ENCODE measurements at places on chromosomes 5 and 9.

- no peak for DNase-seq
Observed at GRCh38 chr5:163938595-163938994, 433.2 kb downstream of the MAT2B start.

GRCh38 chr9:73370053-73370452 is 218.4 kb downstream of the ANXA1 start:
- DNase-seq = no peak

DNA sequence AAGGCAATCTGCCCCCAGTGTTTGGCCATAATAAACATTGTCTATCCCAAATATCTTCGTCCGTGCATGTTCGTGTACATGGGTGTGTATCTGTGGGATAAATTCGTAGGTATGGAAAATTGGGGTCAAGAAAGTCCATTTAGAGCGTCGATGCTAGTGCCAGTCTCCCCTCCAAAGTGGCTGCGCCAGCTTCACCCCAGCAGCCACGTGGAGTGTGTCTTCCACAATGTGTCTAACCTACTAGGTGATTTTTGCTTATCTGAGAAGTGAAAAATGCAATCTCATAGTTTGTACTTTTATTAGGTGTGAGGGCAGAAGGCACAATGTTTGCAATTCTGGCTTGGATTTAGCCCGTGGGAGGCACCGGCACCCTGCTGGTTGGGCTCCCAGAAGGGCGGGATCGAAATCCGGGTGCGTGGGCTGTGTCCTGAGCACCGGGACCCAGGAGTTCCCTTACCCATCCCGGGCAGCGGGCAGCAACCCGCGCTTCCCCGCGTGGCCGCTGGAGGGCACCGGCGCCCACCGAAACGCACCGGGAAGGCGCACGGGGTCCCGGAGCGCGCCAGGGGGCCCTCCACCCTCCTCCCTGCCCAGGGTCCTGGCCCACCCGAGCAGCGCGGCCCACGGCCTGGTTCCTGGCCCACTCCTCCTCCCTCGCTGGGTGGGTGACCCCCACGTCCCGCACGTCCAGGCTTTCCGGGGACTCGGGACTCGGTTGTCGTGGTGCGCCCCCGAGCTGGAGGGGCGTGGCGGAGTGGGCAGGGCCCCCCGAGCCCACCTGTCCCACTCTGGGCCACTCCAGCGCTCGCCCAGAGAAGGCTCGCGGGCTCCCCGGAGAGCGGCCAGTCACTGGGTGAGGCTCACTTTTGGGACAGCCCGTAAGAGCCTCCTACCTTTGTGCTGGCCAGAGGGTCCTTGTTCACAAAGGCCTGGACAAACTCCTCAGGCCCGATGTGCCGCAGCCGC is 55.4 kb upstream of the RNF130 start:
- DNase-seq = no peak

DNA sequence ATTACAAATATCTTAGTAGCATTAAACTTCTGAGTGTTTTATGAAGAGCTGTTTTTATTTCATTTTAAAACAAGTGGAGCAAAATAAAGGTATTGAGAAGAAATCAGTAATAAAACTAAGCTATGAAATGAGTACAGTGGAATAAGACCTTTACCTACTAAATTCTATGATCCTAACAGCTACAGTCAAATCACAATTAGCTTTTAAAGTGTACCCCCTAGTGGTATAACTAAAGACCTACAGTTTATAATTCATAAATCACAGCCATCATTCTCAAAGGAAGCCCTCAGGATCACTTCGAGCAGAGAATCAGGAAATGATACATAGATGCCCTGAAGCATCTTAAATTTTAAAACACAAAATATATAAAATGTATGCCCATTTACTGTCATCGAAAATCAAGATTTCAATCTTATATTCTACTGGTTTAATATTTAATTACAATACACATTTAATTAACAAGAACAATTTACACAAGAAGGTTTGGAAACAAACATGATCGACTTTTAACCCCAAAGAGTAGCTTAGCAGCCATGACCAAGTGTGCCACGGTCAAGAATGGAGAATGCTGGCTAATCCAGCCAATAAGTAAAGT is 12.3 kb downstream of the CCNH start:
- no peak for DNase-seq

- DNase-seq = no peak
Observed at GRCh38 chr5:67648201-67648671, 451.6 kb upstream of the CD180 start.

GRCh38 chr5:158502686-158503085 is 597.0 kb downstream of the EBF1 start:
- DNase-seq = no peak

DNA sequence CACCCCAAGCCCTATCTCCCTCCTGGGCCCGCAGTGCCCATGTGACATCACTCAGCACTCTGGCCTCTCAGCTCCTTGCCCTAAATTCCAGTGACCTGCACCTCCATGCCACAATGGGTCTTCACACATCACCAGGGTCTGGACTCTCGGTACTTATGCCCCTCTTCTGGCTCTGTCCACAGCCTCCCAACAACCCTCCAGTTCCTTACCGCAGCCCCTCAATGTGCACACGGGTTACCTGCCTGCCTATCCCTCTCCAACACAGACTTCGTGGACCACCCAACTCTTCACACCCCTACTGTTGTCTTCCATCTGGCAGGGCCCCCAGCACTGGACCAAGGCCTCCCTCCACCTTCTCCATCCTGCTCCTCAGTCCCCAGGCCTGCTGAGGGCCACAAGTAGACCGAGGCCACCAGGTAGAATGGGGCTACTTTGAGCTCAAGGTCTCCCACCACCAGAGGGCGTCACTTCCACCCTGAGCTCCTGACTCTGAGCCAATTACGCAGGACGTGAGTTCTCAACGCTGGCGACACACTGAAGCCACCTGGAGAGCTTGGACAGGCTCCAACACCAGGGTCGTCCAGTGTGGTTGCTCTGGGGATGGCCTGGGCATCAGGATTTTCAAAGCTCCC is 172.1 kb downstream of the GABBR2 start:
- DNase-seq = no peak

DNA sequence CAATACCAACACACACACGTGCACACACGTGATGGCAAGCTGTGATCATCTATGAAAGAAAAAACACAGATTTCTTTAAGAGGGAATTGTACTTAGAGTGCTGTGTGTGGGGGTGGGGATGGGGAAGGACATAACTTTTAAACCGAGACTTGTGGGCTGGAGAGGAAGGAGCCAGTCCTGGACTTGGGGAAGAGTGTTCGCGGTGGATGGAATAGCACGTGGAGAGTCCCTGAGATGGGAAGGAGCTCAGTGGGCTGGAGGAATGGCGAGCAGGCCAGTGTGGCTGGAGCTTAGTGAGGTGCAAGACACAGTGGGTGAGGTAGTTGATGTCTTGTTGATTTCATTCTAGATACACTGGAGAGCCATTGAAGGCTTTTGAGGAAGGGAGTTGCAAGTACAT is 78.5 kb downstream of the RGS3 start:
- no peak for DNase-seq

- no peak for DNase-seq
Observed at GRCh38 chr5:144463481-144464223, 293.0 kb downstream of the KCTD16 start.

- no peak for DNase-seq
Observed at GRCh38 chr5:117496801-117497200, 922.2 kb upstream of the SEMA6A start.

DNA sequence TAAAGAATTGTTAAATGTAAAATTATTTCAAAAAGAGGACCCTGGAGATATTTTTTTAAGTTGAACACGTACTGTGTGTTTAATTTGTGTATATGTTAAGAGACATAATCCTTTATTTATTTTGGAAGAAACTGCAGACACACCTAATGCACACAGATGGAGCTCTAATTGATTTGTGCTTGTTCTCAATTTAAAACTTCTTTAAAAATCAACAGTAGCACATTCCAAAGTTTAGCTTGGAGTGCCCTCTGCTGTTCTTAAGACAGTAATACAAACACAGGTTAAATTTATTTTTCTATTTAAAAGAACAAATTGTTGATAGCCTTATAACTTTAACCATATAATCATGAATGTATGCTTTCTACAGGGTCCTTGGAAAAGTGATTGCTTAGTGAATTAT is 277.6 kb upstream of the ADAMTS16 start:
- no peak for DNase-seq

- no peak for DNase-seq
Observed at GRCh38 chr5:131274326-131275063, 10.6 kb downstream of the CDC42SE2 start.

- no peak for DNase-seq
Observed at GRCh38 chr5:56161439-56161823, 71.7 kb downstream of the ANKRD55 start.

DNA sequence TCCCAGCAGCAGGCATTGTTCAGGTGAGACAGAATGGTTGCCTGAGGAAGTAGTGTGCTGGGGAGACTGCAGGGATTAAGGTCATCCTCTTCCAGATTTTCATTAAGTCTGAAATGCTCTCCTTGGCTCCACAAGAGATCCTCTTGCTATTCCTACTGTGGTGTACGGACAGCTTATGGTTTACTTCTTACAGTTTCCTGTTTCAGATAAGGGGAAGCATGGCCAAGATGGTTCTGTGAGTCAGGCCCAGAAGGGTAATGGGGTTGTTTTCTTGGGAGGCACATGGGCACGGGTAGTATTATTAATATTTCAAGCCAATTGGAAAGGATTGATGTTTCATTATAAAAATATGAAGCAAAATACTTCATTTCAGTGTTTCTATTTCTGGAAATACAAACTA is 42.9 kb downstream of the GLRX start:
- DNase-seq = no peak

DNA sequence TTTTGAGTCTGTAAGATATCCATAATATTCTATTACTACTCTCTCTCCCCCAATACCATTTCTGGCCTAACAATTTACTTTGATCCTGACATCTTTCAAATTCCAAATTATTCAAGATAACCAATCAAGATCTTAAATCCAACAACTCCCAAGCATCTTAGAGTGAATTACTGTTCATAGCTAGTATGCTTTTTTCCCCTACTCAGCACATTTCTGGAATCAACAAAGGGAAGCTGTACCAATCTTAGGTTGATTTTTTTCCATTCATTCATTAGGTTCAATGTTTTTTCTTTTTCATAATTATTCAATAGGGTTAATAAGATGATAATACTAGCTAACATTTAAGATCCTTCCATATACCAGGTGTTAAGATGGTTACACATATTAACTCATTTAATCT is 50.3 kb upstream of the MTMR12 start:
- DNase-seq = no peak

GRCh38 chr5:126694403-126694802 is 82.5 kb upstream of the LMNB1 start:
- no peak for DNase-seq

DNA sequence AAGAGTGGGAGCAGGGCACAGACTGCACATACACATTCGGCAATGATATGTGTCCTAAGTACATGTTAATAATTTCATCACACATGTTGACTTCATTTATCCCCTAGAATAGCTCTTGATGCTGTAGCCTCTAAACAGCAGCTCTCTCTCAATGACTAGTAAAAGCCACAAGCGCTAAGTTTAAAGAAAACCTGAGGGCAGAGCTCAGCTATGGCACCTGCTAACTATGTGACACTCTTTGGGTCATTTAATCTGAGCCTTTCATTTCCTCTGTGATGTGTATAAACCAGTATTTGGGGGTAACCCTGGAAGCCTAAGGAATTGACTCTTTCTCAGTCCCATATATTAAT is 140.6 kb upstream of the MOCS2 start:
- no peak for DNase-seq

DNA sequence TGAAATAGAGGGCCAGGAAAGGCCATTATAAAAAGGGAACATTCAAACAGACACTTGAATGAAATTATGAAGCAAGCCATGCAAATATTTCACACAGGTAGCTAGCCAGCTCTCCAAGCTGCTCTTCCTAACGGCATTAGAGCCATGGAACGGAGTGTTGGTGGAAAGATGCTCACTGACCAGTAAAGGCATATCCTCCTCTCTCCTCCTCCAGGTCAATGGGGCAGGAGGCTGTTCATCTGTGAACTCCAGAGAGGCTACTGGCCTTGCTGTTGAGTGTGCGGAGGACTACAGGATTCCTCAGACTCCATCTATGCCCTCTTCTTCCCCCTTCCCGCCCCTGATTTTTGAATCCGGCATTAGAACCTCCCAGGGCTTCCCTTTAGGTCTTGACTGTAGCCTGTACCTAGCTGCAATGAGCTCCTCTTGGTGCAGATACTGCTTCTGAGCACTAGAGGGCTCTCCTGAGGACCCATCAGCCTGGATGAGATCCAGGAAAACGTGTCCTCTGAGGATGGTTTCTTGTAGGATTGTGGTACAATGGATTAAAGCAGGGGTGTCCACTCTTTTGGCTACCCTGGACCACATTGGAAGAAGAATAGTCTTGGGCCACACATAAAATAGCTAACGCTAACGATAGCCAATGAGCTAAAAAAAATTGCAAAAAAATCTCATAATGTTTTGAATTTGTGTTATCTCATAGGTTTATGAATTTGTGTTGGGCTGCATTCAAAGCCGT is 162.2 kb downstream of the SREK1 start:
- no peak for DNase-seq

DNA sequence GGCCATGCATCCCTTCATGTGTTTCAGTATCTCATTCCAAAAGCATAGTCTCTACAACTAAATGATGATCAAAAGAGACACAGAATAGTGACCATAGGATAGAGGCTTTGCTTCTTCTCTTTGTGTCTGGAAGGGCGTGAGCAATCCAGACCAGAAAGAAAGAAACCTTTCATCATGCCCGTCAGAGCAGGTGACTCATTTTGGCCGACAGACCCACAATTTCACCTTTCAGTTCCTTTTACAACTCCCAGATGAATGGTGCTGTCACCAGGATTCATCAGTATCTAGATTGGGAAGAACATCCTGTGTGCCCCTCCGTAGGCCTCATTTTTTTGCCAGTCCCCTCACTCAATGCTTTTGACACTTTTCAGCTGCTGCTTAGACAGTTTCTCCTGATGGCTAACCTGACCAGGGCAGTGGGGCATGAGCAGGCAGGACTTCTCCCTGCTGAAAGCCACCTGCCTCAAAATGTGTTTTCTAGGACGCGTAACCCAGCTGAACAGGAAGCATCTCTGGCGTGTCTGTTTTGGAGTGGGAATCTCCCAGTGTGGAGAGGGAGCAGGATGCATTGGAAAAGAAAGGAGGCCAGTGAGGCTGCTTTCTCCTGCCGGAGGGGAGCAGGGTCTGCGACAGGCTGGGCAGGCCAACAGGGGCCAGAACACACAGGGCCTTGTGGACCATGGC is 21.2 kb downstream of the ABLIM3 start:
- no peak for DNase-seq

DNA sequence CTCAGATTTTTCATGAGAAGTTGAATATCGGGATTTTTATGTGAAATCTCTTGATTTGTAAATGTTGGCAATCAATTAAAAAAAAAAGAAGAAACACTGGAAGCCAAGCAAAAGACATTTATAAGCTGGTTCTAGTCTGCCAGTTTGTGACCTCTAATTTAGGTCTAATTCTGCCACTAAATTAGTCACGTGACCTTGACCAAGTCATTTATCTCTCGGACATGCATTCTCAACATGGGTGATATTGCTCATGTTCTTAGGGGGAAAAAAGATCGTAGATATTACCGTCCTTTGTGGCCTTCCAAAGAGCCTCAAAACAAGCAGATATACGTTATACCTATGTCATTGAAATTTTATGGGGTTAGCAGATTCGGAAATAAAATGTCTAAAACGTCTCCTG is 52.9 kb upstream of the PTPDC1 start:
- DNase-seq = no peak
